ENCODE measurements at places on chromosomes 5 and 9. TPM values are rescaled to one million over a fixed set of nuclear protein-coding genes. Genes with fewer than 3 reads are reported as not detected.
A peak's percentile ranks its signal among the peaks of the same experiment; 100 is the strongest.

DNA sequence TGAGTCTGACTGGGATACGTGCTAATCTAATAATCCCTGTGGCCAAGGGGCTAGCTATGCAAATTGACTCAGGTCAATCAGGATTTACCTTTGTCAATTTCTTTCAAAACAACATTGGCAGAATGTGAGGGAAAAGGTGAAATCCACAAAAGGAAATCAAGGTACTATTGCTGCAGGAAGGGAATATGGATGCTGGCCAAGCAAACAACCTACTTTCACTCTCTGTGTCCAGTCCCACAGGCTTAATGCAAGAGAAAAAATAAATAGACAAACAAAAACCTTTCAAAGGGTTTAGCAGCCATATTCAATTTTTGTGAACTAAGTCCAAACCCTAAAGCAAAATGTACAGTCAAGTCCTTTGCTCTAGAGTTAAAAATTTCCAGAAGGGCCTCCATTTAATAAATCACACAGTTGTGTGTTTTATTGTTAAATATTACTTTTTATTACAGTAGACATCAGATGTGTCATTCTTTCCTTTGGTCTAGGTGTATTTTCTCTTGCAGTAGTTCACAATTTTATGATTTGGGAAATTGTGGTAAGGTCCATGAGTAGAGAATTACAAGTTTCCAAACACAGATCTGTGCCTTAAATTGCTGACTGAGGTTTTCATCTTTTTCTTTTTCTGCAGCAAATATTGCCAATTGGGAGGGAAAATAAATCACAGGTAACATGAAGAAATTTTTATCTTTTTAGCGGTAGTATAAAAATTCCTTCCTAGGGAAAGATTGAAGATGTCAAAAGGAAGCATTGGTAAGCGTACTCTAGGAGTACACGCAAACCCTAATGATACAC lies 309.1 kb downstream of the DMAC1 start:
- no peak for DNase-seq

- DNase-seq: no peak
Observed at GRCh38 chr9:36123515-36123914, 13.0 kb upstream of the GLIPR2 start.

DDX4 gene
- not detected for total RNA-seq

CYLC2 gene
- not detected for total RNA-seq

GRCh38 chr5:174337276-174338184 lies 292.0 kb downstream of the NSG2 start:
- DNase-seq: no peak

HRCT1 gene
- total RNA-seq: 2.6 TPM

- peak; percentile 0 for DNase-seq
Observed at GRCh38 chr5:35478856-35479682, 138.6 kb upstream of the SPEF2 start.

- DNase-seq: no peak
Observed at GRCh38 chr9:119184265-119184936, 184.8 kb downstream of the BRINP1 start.

SHB gene
- total RNA-seq: 14.1 TPM

- peak; percentile 32 for DNase-seq
Observed at GRCh38 chr5:138824924-138825863, 49.9 kb downstream of the LRRTM2 start.

LHX3 gene
- total RNA-seq: not detected

CNTNAP3B gene
- 34.4 TPM for total RNA-seq

GRCh38 chr5:159095866-159096242 lies 3.9 kb downstream of the EBF1 start:
- DNase-seq: no peak

FCN2 gene
- total RNA-seq: not detected

RAB3C gene
- 0.38 TPM for total RNA-seq

GRCh38 chr5:172878933-172879752 lies 45.1 kb downstream of the ERGIC1 start:
- no peak for DNase-seq

DNA sequence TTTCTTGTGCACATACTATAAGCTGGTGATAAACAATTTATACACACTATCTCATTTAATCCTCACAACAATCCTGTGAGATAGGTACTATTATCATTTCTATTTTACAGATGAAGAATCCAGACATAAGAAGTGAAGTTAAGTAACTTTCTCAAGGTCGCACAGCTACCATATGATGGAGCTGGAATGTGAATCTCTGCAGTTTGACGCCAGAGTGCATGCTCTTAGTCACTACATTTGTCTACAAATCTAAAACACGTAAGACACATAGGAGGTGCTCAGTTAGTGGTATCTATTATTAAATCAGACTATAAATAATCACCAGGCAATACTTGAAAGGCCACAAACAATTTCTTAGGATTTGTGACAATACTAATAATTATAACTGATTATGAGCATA lies 45.0 kb upstream of the CDKN2B start:
- DNase-seq: no peak

GRCh38 chr5:168215646-168216045 lies 75.8 kb upstream of the WWC1 start:
- no peak for DNase-seq

GRCh38 chr9:12735665-12736064 lies 39.2 kb upstream of the LURAP1L start:
- DNase-seq: no peak

DNA sequence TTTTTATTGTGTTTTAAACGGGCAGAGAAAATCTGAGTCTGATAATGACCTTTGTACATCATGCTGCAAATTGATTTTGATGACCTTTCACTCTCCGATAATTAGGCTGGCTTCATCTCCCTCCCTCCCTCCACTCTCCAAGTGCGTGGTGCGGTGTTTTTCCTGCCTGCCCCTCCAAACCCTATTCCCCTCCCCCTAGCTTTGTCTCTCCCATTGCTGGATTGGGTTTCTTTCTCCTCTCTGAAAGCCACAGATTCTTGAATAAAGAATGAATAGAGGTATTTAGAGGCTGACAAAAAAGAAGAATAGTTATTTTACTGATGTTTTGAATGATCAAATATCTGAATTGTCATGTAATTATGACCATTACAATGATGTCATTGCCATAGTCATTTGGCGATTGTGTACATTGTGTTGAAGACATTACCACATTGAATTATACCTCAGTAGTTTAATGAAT lies 571.1 kb upstream of the ZNF608 start:
- DNase-seq: no peak

DNA sequence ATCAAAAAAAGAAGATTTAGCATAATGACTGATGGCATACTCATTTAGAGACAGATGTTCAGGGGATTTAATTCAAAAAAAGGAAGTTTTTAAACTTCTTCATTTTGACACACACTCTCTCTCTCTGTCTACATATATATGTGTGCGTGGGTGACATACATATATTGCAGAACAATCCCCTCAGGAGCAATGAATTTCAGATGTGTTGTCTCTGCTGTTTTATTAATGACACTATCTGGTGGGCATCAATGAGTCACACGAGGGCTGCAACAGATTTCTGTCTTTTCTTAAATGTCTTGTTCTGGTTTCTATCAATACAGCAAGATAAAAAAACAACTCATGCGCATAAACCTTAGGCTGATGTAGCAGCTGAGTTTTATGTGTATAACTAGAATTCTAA lies 123.5 kb upstream of the SLCO6A1 start:
- DNase-seq: no peak

DNA sequence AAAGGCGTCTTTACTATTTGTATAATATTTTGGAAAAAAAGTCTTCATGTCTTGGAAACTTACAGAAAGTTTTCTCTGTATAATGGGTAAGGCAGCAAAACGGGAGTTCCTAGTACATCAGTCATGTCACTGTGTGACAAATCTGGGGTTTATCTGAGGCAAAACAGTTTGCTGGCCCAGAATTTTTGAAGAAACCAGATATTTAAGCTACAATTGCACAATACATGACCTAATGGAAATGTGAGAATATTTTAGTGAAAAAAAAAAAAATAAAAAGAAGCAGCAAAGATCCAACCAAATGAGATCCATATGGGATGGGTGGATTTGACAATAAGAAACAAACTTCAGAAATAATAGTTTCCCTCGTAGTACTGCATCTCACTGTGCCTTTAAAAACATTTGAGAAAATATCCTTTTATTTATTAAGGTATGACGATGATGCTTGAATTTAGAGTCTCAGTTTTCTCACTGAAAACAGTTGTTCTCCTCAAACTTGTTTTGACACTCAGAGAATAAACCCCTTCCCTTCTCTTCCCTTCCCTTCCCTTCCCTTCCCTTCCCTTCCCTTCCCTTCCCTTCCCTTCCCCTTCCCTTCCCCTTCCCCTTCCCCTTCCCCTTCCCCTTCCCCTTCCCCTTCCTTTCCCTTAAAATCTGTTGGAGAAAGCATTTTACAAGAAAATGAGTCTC lies 180.5 kb upstream of the TUT7 start:
- DNase-seq: no peak

- no peak for DNase-seq
Observed at GRCh38 chr5:174610968-174611367, 113.4 kb upstream of the MSX2 start.

DNA sequence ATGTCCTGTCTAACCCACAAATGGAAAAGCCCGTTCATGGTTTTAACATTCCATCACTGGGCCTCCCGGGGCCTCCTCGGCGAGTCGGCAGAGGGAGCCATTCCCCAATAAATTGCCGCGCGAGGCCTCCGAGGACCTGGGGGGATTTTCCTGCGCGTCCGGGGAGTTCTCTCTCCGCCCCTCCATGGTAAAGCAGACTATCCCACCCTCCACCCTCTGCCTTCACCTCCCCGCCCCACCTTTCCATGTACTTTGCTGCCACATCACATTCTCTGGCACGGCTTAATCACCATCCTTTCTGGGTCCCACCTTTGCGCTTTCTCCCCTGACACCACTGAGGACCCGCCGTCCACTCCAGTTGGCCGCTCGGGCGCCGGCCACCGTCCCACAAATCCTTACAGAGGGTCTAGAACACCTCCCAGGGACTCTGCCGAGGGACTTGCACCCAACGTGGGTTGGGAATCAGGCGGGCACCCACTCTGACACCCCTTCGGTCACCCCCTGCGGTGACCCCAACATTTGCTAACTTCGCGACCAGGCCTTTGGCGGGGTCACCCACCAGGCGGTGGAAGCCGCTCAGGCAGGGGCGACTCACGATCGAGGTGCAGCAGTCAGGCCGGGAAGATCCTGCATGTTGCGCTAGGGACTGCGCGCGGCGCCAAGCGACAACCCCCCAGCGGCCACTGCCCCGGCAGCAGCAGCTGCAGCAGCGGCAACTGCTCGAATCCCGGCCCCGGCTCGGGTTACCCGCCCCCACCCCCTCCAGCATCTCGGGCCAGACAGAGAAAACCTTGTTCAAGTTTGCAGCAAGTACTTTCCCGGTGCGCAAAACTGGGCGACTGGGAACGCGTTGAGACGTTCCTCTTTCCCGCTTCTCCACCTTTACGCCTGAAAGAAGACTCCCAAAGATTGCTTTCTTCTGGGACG lies at the start of gene MEGF10:
Gene MEGF10, plus strand, starts transcription at position 778 of the 927 bp plus-strand sequence. CDS start 40,513 bp downstream, outside the sequence.
- DNase-seq: peak; percentile 23

CNTFR gene
- not detected for total RNA-seq

AGXT2 gene
- not detected for total RNA-seq

SLC25A2 gene
- total RNA-seq: under 0.01 TPM

DNA sequence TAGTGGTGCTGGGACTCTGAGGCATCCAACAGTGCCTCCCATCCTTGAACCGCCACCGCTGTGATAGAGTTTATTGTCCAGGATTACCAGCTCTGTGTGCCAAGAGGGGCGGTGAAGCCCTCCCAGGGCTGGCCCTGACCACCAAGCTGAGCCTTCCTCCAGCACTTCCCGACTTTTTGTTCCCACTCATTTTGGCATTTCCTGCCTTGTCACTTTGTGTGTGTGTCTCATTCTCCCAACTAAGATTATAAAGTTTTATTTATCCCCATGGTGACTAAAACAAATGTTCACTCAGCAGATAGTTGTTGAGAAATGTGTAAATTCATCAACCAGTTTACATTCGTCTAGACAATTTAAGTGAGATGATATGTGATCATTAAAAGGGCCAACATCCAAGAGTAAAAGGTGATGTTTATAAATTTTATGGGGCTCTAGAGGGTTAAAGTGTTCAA lies 2.5 kb downstream of the F2R start:
- DNase-seq: peak; percentile 93

Data from dermis microvascular lymphatic vessel endothelial cell (primary cell).